ENCODE measurements at places on chromosomes 12 and 14.

GRCh38 chr12:53313996-53314395 is 7.4 kb downstream of the AAAS start:
- no peak overlapping the region for H3K4me3 ChIP-seq
- no peak overlapping the region for H3K27ac ChIP-seq
- DNase-seq: no peak

GRCh38 chr12:2234646-2235350 is 182.0 kb downstream of the CACNA1C start:
- H3K4me1 ChIP-seq: no peaks in the 10 kb centered on the region
- no peak overlapping the region for H3K27ac ChIP-seq
- no peak for DNase-seq
- H3K36me3 ChIP-seq: no peaks in the 10 kb centered on the region

- H3K27ac ChIP-seq: no peak overlapping the region
- no peaks in the 10 kb centered on the region for H3K36me3 ChIP-seq
Observed at GRCh38 chr12:42884116-42884515, 294.6 kb upstream of the PRICKLE1 start.

DNA sequence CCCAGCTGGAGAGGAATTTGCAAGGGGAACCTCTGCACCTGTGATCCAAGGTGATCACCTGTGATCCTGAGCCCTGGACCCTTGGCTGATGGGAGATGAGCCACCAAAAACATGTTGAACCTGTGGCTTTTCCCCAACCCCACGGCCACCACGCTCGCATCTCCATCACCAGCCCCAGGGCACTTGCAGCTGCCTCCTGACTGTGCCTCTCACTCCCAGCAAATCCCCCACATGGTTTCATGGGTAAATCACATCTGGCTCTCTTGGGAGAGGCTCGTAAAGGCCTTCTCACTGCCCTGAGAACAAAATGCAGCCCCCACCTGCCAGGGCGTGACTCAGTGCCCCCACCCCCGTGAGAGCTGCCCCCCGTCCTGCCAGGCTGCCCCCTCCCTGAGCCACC is 76.0 kb downstream of the RFLNA start:
- peaks cover 36% of the 10 kb centered on the region for H3K36me3 ChIP-seq
- DNase-seq: no peak
- H3K4me1 ChIP-seq: no peaks in the 10 kb centered on the region
- H3K4me3 ChIP-seq: no peak overlapping the region
- no peaks in the 10 kb centered on the region for H3K27me3 ChIP-seq

DNA sequence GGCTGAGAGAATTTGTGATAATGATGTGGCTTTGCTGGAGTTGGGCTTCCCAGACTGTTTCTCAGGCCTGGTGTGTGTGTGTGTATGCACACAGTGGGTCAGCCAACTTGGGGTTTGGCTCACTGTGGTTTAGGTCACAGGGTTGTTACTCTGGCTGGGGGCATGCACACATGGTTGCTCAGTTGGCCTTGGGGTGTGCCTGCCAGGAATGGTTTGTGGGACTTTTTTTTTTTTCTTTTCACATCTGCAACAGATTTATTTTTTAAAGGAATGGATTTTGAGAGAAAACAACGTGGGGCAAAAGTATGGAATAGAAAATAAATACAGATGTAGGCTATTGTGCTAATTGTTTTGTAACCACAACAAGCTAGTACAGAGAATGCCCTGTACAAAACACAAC is 25.0 kb upstream of the GTF2A1 start:
- DNase-seq: no peak
- H3K4me1 ChIP-seq: no peaks in the 10 kb centered on the region
- H3K27me3 ChIP-seq: no peaks in the 10 kb centered on the region
- peaks cover 11% of the 10 kb centered on the region for H3K36me3 ChIP-seq

GRCh38 chr12:119460876-119461275 is 126.3 kb downstream of the CCDC60 start:
- H3K27ac ChIP-seq: no peak overlapping the region
- no peak overlapping the region for H3K4me3 ChIP-seq
- no peak for DNase-seq
- H3K4me1 ChIP-seq: peaks cover 4% of the 10 kb centered on the region
- H3K27me3 ChIP-seq: no peaks in the 10 kb centered on the region
- H3K36me3 ChIP-seq: peaks cover 4% of the 10 kb centered on the region

GRCh38 chr14:77131206-77131605 is 10.4 kb downstream of the ZDHHC22 start:
- no peaks in the 10 kb centered on the region for H3K4me1 ChIP-seq
- H3K36me3 ChIP-seq: peaks cover 7% of the 10 kb centered on the region
- DNase-seq: peak; percentile 4
- no peak overlapping the region for H3K27ac ChIP-seq

DNA sequence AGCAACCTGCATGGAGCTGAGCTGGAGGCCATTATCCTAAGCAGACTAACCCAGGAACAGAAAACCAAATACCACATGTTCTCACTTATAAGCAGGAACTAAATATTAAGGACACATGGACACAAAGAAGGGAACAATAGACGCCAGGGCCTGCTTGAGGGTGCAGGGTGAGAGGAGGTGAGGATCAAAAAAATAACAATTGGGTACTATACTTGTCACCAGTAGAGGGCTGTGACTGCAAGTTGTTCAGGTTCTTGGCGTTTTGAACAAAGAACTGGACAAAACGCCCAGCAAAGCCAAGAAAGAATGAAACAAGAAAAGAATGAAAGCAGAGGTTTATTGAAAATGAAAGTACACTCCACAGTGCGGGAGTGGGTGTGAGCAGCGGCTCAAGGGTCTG is 208.5 kb upstream of the NEDD1 start:
- H3K4me3 ChIP-seq: no peak overlapping the region
- DNase-seq: no peak
- no peaks in the 10 kb centered on the region for H3K36me3 ChIP-seq
- H3K27ac ChIP-seq: no peak overlapping the region
- H3K27me3 ChIP-seq: no peaks in the 10 kb centered on the region

DNA sequence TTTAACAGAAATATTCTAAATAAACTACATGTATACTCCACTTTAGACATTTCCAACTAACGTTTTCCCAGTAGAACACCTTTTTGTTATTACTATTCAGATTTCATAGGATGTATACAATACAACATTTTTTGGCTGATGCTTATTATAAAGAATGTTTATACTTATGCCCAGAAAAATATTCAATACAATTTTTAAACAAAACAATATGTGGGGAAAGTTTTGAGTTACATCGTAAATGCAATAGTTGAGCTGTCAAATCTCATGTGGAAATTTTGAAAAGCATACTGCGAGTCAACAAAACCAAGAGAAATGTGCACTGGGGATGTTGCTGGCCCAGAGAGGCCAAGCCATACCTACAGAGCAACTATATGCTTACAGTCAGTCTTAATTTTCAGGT is 18.2 kb upstream of the MON2 start:
- no peaks in the 10 kb centered on the region for H3K4me1 ChIP-seq
- H3K36me3 ChIP-seq: no peaks in the 10 kb centered on the region
- DNase-seq: no peak
- no peaks in the 10 kb centered on the region for H3K27me3 ChIP-seq
- no peak overlapping the region for H3K27ac ChIP-seq

- no peak overlapping the region for H3K4me3 ChIP-seq
- H3K36me3 ChIP-seq: peaks cover 20% of the 10 kb centered on the region
- no peak overlapping the region for H3K27ac ChIP-seq
- no peaks in the 10 kb centered on the region for H3K27me3 ChIP-seq
- peaks cover 6% of the 10 kb centered on the region for H3K4me1 ChIP-seq
Observed at GRCh38 chr14:71780075-71780474, 152.2 kb upstream of the RGS6 start.

- H3K27me3 ChIP-seq: no peaks in the 10 kb centered on the region
- no peaks in the 10 kb centered on the region for H3K4me1 ChIP-seq
- H3K4me3 ChIP-seq: no peak overlapping the region
- no peak for DNase-seq
- no peaks in the 10 kb centered on the region for H3K36me3 ChIP-seq
Observed at GRCh38 chr14:69842686-69843420, 36.4 kb upstream of the SMOC1 start.

DNA sequence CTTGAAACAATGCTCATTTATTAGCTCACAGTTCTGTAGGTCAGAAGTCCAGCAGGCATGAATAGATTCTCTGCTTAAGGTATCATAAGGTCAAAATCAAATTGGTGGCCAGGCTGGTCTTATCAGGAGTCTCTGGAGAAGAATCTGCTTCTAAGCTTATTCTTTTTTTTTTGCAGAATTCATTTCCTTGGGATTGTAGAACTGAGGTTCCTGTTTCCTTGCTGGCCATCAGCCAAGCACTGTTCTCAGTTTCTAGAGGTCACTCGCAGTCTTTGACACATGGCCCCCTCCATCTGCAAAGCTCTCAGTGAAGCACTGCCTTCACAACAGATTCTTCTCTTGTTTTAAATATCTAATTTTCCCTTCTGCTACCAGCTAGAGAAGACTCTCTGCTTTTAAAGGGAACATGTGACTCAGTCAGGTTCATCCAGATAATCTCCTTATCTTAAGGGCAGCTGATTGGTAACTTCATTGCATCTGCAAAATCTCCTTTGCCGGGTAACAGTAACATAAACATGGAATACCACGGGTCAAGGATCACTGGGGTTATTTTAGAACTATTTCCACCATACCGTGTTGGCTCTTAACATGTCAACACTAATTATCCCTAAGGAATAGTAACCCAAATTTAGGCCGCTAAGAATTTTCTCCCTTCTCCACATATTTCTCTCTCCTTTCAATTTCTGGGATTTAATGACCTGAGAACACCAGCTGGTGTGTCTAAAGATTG is 25.3 kb downstream of the RHOJ start:
- DNase-seq: no peak
- no peak overlapping the region for H3K27ac ChIP-seq
- H3K36me3 ChIP-seq: no peaks in the 10 kb centered on the region
- H3K27me3 ChIP-seq: no peaks in the 10 kb centered on the region
- H3K4me1 ChIP-seq: no peaks in the 10 kb centered on the region

Data from H9 (cell line).